Stimulated activated CD4-positive, alpha-beta T cell treated with anti-CD3 and anti-CD28 coated beads, Interleukin-1b, Interleukin-23, amount 100 ng/mL, for 1 hour (primary cell): ENCODE measurements at places on chromosomes 7 and 10.

DNA sequence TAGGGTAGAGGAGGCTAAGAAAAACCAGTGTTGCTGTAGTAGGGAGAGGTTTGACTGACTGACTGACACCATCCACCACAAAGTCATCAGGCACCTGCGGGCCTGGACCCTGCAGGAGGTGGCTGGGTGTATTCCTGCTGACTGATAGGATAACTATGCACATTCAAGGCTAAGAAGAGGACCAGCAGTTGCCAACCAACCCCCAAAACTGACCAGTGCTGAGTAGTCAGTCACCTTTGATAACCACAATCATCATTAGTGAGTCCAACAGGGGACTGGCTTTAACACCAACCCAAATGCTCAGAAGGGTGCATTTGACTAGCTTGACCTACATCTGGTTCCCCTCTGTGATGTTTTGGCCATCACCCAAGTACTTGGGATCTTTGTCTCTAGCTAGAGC, 30.5 kb downstream of the PLXNA4 start:
- no peak for DNase-seq

DNA sequence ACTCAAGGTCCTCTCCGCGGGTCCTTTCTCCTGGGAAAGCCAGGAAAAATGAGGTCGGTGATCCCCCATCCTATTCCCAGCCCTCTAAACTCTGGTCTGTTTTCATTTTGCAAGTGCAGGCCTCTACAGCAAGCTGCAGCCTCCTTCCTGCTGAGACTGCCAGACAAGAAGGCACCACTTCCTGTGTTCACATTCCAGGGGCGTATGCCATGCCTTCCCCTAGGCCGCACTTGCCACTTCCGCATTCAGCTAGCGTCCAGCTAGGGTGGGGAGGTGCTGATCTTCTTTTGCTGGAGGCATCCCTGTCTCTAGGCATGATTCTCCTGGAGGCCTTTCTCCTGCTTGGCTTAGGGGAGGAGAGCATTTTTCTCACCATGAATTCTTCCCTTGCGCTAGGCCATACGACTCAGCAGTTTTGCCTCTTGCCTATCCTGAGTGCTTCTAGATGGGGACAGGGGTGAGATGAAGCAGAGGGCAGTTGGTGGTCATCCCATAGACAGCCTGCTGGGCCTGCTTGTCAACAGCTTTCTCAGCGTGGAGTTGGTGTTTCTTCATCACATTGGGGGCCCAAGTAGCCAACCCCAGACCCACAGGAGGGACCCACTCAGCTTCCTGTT, 328.9 kb downstream of the RPS24 start:
- no peak for DNase-seq

GRCh38 chr7:76196786-76197185, 4.9 kb upstream of the SRRM3 start:
- DNase-seq = no peak

GRCh38 chr10:90779548-90779947, 78.3 kb downstream of the HTR7 start:
- no peak for DNase-seq

- DNase-seq = no peak
Observed at GRCh38 chr7:131648491-131648890, 92.1 kb upstream of the PODXL start.

- no peak for DNase-seq
Observed at GRCh38 chr10:30607814-30608213, 21.7 kb downstream of the LYZL2 start.

DNA sequence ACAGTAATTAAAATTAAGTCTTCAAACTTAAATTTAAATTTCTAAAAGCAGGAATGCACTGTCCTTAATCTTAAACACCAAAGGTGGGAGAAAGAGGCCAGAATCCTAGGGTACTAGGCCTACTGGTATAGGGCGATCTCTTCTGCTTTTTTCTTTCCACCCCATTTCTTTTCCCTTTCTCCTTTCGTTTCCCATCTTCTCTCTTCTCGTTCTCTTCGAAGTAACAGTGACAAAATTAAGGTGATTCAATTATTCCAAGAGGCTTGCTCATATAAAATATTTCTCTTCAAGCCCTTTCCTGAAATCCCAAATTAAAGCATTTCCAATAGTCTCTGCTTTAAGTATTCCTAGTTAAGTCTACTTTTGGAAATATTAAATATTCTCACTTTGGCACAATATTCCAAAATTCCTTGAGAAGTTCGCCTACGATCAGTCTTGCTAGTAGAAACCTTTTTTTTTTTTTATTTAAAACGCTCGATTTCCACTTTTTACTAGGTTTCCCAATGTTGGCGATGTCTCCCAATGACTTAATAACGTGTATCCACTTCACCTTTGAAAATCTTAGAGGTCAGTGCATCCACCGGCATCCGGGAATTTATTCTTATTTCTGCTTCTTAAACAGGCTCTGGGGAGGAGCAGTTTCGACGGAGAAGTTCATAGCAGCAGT, 765 bp upstream of the LCOR start:
- no peak for DNase-seq
